ENCODE measurements at places on chromosomes 1 and 21.
A peak's percentile ranks its signal among the peaks of the same experiment; 100 is the strongest.

DNA sequence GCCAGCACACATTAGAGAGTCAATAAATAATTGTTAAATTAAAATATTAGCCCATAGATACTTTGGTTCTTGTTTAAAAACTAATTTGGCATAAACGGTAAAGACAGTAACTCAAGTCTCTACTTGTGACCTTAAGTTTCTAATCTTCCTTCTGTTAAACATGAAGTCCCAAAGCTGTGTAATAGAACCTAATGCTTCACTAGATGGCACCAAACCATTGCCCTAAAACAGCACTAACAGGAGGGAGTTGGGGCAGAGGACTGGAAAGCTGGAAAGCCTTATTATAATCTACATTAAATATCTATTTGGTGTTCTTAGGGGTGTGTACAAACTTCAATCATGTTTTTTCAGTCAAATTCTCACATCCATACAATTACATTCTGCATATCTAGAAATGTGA lies 176.7 kb downstream of the OLFM3 start:
- no peak for DNase-seq

DNA sequence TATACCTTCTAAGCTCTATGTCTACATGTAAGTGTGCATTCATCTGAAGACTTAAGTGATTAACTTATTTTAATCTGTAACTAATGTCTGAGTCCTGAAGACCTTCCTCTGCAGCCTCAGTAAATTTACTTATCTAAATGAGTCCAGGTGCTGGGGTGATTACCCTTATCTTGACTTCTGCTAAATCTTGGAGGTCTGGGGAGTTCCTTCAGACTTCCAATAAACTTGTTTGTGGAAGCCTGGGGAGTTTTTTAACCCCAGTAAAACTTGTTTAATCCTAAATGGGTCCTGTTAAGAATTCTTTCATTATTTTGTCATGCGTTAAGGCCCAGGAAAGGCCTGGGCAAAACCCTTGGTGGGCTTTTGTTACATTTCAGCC lies 37.0 kb downstream of the RSPH1 start:
- no peak for DNase-seq

GRCh38 chr1:53480678-53481077 lies 21.5 kb downstream of the DMRTB1 start:
- no peak for DNase-seq

DNA sequence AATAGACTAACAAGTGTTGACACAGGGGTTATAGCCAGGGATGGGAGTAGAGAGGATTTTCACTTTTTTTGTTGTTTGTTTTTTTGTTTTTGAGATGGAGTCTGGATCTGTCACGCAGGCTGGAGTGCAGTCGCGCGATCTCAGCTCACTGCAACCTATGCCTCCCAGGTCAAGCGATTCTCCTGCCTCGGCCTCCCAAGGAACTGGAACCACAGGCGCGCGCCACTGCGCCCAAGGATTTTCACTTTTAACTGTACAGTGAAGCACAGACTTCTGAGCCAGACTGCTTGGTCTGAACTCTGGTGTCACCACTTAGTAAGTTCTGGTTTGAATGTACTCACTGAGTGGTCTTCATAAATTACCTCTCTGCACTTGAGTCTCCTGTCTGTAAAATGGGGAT lies 40.2 kb upstream of the WASF2 start:
- DNase-seq = no peak

DNA sequence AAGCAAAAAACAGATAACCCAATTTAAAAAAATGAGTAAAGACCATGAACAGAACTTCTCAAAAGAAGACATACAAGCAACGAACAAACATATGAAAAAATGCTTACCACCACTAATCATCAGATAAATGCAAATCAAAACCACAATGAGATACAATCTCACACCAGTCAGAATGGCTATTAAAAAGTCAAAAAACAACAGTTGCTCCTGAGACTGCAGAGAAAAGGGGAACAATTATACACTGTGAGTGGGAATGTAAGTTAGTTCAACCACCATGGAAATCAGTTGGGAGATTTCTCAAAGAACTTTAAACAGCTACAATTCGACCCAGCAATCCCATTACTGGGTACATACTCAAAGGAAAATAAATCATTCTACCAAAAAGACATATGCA lies 131.6 kb downstream of the PTGER3 start:
- no peak for DNase-seq

GRCh38 chr1:116881879-116882520 lies 27.7 kb upstream of the PTGFRN start:
- DNase-seq = peak; percentile 49

- DNase-seq = no peak
These were observed 27.5 kb downstream of the PRMT2 start for GRCh38 chr21:46662765-46663500.

GRCh38 chr1:233300326-233300725 lies 4.8 kb upstream of the PCNX2 start:
- DNase-seq = no peak

All from NCI-H146 (cell line).